ENCODE measurements at places on chromosomes 11 and 22.

- no peak for DNase-seq
Observed at GRCh38 chr11:121741351-121741760, 288.6 kb upstream of the SORL1-AS1 start.

DNA sequence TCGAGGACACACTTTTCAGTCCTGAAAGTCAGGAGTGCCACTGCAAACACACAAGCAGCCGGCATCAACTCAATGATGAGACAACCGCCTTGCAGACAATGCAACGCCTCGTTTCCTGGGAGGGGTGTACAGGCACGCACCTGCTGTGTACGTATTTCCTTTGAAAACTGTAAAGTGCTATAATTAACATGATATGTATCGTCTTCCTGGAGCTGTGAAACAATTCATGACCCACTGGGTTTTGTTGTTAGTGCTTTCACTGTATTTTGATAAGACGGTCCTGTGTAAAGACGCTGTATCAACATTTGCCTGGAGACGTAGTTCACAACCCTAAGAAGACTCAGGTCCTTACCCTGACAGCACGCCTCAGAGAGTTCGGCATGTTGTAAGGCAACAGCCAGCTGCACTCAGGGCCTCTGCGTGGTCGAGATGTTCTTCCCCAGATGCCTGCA lies 105.7 kb upstream of the ANO1 start:
- no peak for DNase-seq

DNA sequence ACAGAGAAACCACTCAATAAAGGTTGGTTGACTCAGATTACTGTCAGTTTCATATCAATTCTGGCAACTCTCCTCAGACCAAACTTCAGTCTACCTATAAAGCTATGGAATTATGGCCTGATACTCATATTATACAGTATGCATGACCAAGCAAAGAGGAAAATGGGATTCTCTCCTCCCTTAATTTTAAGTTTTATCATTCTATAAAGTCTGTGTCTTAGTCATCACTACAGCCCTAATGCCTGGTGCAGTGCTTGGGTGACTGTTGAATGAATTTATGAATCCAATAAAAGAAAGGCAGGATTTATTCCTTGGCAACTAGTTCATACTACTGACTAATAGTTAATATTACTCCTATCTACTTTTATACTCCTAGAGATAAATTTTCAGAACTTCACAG lies 37.6 kb upstream of the GRAMD1B start:
- DNase-seq = no peak

- peak; percentile 55 for DNase-seq
Observed at GRCh38 chr11:111944651-111945051, 7.5 kb downstream of the DIXDC1 start.

DNA sequence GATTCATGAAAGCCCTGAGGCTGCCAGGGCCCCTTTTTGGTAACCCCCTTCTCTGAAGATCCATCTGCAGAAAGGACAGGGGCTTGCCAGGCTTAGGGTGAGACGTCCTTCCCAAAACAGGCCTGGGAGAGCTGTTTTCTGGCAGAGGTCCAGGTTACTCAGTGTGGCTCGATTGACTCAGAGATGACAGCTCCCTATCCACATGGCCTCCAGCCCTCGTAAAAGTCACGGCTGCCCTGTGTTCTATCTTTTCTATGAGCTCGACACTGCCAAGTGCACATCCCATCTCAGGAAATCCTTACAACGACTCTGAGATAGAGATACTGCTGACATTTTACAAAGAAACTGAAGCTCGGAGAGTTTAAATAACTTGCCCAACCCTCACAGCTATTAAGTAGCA lies 20.4 kb downstream of the ADAMTS8 start:
- DNase-seq = peak; percentile 64

DNA sequence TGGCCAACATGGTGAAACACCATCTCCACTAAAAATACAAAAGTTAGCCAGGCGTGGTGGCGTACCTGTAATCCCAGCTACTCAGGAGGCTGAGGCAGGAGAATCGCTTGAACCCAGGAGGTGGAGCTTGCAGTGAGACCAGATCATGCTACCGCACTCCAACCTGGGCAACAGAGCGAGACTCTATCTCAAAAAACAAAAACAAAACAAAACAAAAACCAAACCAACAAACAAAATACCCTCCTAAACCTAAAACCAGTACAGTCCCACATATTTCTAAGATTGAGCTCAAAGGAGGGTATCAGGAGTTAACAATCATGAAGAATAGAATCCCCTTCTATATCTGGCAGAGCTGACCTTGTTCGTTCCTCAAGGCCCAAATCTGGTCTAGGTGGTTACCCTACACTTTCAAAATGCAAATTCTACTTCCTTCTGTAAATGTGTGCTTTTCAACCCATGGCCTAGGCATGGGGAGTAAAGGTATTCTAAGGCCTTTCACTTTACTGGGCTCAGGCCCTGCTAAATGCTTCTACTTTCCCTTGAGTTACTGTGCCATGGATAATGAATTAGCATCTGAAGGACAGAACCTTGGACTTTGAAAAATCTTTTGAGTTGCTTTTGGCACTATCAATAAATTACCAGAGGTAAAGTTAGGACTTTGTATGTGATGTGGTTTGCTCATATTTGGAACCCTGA lies 10.4 kb upstream of the PPP2R1B start:
- no peak for DNase-seq

DNA sequence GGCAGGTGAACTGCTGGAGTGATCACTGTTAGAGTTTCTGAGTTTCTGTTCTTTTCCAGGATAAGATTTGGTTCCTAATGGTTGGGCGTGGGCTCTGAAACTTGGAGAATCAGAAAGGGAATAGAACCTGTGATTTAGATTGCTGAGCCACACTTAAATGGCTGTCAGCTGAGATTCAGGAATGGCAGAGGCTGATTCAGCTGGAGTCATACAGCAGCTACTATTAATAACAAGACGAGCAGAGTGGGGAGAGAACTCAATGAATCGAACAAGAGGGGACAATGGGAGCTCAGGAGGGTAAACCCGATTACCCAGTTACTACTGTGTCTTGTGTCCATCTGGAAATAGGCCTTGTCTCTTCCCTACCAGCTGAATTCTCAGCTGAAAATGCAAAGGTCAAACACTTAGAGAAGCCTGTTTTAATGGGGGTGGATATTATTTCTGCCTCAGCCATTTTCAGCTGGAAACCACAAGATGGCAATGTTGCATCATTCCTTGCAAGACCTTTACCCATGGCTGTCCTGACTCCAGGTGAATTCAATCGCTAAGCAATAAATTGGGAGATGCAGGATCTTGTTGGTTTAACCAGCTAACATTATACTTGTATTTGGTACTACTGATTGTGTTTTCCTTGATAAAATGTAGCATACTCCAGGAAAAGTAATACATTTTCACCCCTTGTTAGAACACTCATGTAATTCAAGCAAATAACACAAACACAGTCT lies 104.5 kb upstream of the RAG2 start:
- peak; percentile 60 for DNase-seq

- DNase-seq = no peak
Observed at GRCh38 chr11:112057170-112057569, 16.6 kb downstream of the PIH1D2 start.

DNA sequence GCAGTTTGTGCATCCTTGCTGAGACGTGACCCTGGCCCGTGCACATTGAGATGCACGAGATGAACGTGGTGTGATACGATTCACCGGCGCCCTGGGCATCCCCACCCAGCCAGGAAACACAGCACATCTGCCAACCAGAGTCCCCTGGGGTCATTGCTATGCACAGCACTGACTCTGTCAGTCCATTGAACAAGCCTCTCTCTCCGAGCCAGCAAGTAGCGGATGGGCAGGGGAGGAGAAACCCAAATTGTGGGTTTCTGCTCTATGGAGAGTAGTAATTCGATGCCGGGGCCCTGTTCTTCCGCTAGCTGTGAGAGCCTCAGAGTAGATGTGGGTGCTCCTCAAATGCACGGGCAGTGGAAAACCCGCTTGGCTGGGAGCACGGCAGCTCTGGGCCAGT lies 85.1 kb downstream of the ARHGAP8 start:
- no peak for DNase-seq

GRCh38 chr22:20438678-20439492 lies 1.3 kb upstream of the SCARF2 start:
- DNase-seq = no peak

DNA sequence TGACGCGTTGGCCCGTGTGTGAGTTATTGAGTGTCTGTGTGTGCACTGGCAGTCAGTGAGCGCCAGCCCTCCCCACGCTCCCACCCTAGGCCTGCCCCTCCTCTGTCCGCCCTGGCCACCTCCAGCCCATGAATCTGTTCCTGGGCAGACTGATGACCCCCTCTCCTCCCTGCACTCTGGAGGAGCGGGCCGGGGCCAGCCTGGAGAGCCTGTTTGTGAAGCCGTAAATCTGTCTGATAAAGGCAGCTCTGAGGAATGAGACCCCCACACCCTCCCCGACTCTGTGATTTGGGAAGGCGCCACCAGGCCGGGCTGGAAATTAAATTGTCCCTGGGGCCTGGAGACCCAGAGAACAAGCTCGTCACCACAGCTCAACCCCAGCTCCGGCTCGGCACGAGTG lies 8.6 kb downstream of the TSSC4 start:
- no peak for DNase-seq

GRCh38 chr11:657691-658126 lies 20.6 kb downstream of the DRD4 start:
- no peak for DNase-seq

GRCh38 chr11:97163631-97164191 lies 773.9 kb downstream of the JRKL start:
- DNase-seq = no peak

DNA sequence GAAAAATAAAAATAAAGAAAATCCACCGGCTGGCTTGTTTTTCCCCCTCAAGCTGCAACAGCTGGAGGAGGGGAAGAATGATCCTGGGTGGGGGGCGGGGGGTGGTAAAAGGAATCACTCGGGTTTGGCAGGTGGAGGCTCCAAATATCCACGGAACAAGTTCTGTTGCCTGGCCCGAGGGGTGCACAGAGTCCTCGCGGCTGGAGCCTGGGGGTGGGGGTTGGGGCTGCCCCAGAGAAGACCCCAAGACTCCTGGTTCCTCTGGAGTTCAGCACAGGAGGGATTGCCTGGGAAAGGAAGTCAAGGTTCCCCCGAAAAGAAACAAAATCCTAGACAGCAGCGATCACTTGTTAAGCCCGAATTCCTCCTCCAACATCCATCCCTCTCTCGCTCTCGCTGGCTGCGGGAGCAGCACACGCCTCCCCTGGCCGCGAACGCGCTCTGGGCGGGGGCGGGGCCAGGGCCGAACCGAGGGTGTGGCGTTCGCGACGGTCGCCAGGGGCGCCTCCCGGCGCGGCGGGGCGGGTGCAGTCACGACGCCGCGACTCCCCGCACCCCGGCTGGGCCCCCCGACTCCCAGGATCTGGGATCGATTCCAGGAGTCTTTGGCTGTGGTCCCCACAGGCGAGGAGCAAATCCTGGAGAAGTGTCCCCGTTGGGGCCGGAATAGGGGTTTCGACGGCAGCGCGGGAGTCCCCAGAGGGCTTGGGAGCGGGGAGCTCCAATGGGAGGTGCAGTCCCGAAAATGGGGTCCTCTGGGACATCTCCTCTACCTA lies at the start of gene KCNA4:
Gene KCNA4 (minus strand): TSS at position 443 of the 776 bp plus-strand sequence. CDS start 4,352 bp downstream, outside the sequence.
- no peak for DNase-seq

GRCh38 chr22:19387038-19387437 lies 44.5 kb downstream of the HIRA start:
- DNase-seq = no peak

DNA sequence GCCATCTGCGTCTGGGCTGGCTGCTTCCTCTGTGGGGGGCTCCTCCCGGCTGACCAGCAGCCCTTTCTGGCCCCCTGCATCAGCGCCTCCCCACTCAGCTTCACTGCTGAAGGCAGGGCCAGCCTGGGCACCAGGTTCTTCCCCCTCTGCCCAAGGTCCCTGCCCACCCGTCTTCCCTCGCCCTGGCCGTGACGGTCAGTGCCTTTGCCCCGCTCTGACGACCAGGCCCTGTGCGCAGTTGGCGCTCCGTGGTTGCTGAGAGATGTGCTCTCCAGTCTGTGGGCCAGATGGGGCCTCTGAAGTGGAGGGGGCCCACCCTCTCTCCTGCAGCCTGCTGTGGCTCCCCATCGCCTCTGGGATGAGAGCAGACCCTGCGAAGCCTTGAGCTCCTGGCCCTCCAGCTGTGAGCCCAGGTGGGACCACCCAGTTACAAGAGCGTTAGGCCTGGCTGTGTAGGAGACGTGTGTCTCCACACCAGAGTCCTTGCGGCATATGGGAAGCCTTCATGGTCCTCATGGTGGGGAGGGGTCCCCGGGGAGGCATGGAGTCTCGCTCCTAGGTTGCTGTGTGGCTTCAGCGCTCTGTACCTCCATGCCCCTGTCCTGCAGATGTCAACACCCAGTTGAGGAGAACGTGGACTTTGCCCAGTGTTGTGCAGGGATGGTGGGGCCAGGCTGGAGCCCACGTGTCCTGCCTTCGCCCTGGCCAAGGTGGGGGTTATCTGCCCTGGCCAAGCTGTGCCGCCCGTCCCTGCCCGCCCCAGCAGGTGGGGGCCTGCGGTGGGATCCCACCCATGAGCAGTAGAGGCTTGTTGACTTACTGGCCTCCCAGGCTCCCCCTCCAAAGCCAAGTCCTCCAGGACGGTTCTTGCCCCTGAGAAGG lies 14.2 kb downstream of the LRP5 start:
- no peak for DNase-seq

GRCh38 chr11:23973244-23973643 lies 523.6 kb upstream of the LUZP2 start:
- DNase-seq = peak; percentile 3
